ENCODE measurements at places on chromosomes 7 and 10.

DNA sequence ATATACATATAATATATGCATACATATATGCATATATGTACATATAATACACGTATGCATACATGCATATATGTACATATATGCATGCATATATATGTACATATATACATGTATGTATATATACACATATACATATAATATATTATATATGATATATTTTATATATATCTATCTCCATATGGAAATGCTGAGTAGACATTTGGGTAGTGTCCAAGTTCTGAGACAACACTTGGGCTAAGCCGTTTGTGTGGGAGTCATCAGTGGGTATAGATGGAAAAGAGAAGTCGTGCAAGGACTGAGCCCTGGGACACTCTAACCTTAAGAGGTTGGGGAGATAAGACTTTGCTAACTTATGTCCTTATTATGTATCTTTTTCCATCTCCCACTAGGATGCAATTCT, 165.2 kb upstream of the PODXL start:
- DNase-seq: no peak

GRCh38 chr10:112053895-112054294, 129.7 kb downstream of the GPAM start:
- no peak for DNase-seq

GRCh38 chr7:132044247-132044646, 487.8 kb upstream of the PODXL start:
- no peak for DNase-seq

GRCh38 chr10:27678166-27678565, 67.5 kb downstream of the MKX start:
- no peak for DNase-seq

- DNase-seq: no peak
These were observed 11.7 kb downstream of the CDHR1 start for GRCh38 chr10:84205853-84206525.

GRCh38 chr7:143372070-143372469, 9.1 kb upstream of the ZYX start:
- DNase-seq: no peak

- no peak for DNase-seq
These were observed 15.9 kb downstream of the PTPRE start for GRCh38 chr10:127922675-127923366.

DNA sequence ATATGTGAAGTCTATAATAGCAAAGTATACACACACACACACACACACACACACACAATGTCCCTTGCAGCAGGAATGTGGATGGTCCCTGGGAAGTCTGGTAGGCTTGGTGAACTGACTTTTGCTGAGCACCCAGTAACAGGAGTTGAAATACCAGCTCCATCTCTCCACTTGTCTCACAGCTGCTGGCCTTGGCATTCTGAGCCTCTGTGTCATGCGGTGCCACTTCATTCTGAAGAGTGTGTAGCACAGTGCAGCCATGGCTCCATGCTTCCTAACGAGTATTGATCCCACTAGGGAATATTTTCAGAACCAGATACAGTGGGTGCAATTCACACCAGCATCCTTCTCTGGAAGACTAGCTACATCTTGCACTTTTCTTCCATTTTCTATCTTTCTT, 192.4 kb downstream of the ADARB2 start:
- no peak for DNase-seq

DNA sequence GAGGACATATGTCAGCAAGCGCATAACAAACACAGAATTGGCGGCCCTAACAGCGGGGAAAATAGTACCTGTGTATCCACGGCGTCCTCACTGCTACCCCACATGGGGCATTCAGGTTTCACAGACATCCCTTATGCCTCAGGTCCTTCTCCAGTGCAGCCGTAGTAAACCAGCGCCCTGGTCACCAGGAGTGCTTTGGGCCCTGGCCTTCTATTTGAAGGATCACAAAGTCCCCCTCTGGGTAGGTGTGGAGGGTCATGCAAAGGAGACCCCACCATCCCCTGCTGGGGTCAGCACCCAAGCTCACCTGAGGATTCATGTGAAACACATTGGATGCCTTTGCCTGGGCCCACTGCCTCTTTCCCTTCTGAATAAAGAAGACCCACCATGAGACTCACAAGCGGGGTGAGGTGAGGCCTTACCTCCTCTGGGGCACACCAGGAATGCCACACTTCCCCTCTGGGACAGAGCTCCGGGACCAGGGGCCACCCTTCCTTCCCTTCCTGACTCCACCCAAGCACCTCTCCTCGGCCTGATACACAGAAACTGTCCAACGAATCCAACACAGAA, 18.8 kb downstream of the CLRN3 start:
- peak; percentile 74 for DNase-seq

DNA sequence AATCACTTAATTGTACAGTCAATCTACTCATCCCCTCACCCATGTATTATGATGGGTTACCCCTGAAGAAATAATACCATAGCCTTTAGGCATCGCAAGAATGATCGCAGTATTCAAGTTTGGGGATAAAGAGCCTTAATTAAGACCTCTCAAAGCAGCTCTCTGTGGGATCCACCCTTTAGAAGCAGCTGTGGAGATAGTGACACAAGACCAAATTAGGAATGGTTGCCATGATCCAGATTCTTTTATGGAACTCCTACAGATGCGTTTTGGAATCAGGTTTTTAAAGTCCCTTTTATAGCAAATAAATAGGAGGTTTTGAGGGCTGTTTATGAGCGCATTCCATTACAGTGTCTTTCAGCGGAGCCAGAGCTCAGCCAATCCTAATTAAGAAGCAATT, 12.2 kb downstream of the TES start:
- DNase-seq: no peak

DNA sequence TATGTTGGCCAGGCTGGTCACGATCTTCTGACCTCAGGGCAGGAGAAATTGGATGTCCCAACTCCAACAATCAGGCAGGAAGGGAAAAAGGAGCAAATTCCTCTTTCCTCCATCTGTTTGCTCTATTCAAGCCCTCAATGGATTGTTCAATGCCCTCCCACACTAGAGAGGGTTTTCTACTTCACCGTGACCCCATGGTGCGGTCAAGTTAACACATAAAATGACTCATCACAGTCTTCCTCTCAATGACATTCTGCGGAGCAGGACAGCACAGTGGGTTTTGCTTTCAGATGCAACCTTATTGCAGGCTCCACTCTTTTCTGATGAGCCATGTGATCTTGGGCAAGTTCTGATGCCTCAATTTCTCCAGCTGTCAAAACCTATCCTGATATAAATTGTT, 364.9 kb downstream of the ANKRD30A start:
- DNase-seq: no peak

GRCh38 chr7:133197972-133198544, 54.8 kb upstream of the EXOC4 start:
- no peak for DNase-seq

DNA sequence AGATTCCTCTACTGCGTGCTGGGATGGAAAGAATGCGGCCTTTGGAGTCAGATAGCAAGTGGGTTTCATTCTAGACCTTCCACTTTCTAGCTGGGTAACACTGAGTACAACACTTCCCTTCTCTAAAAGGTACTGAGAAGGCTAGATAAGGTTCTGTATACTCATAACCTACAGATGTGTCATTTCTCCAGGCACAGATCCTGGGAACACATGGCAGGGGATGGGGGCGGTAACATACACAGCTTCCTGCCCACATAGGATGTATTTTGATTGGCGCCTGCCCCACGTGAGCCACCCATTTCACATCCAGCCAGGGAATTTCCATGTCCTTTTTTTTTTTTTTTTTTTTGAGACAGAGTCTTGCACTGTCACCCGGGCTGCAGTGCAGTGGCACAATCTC, 31.8 kb downstream of the KLRG2 start:
- DNase-seq: no peak

DNA sequence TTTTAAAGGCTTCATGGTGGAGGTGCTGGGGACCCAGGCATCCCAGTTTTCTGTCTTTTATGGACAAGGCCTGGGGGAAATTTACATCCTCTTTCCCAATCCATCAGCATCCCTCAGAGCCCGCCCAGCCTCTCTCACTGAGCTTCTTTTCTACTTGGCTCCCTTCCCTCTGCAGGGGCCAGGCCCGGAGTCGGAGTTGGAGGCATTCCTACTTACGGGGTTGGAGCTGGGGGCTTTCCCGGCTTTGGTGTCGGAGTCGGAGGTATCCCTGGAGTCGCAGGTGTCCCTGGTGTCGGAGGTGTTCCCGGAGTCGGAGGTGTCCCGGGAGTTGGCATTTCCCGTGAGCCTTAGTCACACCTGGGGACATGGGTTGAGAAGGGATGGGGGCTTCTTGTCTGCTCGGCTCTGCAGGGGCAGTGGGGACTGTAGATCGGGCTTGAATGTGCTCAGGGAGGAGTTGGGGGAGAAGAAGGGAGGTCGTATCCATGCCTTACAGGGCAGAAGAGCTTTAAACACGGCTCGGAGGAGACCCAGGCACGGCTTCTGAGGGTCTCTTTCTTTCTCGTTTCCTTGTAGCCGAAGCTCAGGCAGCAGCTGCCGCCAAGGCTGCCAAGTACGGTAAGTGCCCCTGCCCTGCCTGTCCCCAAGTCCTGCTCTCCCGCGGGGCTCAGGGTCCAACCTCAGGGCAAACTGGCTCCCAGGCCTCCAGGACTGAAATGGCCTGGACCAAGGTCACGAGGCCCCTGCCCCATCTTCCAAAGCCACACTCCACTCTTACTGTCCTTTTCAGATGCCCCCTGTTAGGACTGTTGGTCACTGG, 27.3 kb upstream of the LIMK1 start:
- DNase-seq: no peak
